ENCODE measurements at places on chromosomes 5 and 9. TPM values are rescaled to one million over a fixed set of nuclear protein-coding genes. Genes with fewer than 3 reads are reported as not detected.

GRCh38 chr5:88325868-88326267, 57.2 kb upstream of the TMEM161B start:
- DNase-seq = no peak

DNA sequence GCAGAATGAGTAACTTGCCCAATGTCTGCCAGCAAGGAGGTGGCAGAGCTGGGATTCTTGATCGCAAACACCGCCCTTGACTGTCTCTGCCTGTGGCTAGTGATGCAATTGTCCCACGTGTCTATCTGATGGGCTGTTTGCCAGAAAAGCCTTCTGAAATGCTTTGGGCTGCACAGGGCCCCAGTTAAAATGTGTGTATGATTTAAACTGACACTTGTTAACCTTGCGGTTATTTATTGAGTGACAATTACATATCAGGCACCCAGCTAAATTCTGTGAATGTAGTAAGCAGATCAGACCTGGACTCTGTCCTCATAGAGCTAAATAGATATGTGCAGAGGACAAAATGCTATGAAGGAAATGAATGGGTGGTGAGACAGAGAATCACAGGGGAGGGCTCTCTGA, 11.6 kb upstream of the IL12B start:
- peak; percentile 19 for DNase-seq

- DNase-seq = no peak
These were observed 45.0 kb upstream of the PHF2 start for GRCh38 chr9:93531374-93531773.

DNA sequence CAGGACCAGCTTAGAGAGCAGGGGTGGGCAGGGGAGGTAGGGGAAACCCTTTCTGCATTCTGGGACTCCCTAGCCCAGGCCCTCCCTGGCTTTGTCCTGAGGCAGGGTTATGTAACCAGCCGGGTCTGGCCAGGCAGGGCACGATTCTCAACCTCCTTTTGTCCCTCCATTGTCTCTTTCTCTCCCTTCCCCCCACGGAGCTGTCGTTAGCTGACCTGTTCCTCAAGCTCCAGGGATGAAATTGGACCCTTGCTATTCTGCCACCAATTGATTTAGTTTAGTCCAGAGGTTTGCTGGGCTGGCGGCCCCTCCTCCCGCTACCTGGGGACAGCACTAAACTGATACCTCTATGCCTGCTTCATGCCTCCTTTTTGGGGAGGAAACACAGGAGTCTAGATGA, 9.4 kb upstream of the NDST1 start:
- no peak for DNase-seq

- no peak for DNase-seq
These were observed 55.8 kb downstream of the PDCD1LG2 start for GRCh38 chr9:5566054-5566618.

DNA sequence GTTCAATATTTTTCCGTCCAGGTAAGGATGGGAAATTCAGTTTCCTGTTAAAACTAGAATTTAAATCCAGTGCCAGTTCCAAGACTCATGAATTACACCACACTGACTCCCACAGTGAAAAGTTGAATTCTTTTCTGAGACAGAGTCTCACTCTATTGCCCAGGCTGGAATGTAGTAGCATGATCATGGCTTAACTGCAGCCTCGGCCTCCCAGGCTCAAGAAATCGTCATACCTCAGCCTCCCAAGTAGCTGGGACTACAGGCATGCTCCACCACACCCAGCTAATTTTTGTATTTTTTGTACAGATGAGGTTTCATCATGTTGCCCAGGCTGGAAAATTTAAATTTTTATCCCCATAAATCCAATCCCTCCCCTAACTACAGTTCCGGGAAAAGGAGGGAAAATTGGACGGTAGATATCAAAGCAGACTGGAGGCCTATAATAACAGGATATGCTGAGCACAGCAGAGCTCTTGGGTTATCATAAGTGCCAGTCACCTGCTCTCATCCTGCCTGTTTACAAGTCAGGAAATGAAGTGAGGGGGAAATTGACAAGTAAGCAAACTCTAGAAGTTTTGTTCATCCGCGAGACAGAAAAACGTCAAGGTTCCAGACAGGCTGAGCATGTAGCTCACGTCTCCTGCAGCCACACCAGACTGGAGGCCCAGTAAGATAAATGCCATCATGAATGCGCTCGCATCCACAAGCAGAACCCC, 105.7 kb downstream of the UGCG start:
- no peak for DNase-seq

DNA sequence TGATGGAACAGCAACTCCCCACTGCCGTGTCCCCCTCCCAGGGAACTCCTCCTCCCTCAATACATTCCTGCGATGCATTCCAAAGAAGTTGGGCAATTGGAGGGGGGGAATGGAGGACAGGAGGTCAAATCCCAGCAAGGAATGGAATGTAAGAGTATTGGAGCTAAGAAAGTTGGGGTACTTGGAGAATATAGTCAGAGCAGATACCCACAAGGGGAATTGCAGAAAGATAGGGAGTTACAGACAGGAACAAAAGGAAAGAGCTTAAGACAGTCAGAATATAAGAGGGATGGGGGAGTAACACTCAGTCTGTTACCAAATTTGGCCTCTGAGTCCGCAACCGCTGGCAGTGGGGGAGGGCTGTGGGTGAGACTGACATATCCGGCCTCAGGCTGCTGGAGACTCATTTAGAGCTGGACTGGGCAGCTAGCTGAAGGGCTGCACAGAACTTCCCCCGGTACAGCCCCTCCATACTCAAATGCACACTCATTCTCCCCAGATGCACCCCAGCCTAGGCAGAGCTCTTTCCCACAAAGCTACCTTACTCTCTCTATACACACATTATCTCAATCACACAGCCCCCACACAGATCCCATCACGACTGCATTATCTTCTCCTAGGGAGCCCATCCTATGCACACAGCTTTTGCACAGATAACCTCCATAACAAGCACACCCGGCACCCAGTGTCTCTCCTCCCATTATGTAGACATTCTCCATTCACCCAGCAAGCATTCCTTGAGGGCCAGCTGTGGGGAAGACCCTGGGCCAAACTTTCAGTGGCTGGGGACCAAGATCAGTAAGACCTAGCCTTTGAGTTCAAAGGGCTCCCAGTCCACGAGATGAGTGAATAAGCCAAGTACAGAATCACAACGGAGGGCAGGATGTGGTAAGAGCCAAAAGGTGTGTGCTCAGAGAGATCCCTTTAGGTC, 3.7 kb downstream of the TLN1 start:
- no peak for DNase-seq

DNA sequence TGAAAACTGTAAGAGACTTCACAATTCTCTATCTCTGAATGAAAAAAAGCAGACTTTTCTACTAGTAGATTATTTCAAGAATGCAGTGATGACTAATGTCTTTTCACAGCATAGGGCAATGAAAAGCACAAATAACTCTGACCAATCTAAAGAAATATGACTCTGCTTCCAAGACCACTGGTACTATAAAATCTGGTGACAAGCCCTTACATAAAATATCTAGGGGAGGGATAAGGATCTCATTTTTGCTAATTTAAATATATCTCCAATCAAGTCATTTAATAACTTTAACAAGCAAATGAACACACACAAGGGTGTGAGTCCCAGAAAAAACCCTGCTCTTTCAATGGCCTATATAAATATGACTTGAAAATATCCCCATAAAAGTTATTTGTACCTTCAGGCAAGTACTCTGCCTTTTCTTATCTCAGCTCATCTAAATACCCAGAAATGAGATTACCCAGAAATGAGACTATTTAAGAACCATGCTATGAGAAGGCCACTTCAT, 105.2 kb downstream of the GNAQ start:
- DNase-seq = no peak

DNA sequence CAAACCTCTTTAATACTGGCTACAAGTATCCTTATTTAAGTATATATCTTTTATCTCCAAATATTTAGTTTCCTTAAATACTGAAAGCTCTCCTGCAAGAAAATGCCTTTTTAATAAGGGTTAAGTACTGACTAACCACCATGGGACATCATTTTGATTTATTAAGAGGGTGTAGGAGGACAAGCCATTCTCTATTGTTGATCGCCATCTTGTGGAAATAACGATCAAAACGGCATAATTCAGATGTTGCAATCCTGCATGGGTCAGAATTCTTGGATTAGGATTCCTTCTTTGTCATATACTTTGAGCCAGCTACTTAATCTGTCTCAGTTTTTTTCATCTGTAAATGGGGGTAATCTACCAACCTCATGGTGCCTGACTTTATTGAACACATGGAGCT, 28.7 kb upstream of the C5orf46 start:
- no peak for DNase-seq

DNA sequence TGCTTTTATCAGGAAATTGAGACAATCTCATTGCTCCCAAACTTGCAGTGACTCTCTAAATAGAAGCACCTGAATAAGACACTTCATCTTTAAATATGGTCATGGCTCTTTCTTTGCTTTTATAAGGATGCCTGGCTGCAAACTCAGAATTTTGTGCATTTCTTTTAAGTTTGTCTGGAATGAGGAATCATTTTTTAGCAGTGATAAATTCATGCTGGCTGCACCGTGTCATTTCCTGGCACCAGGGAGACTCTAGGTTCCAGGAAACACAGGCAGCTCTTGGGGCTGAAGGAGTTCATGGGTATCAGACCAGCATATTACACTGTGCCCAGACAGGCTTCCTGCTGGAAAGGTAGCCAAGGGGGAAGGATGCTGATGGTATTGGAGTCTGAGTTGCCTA, 109.9 kb downstream of the NUDT12 start:
- no peak for DNase-seq

DNA sequence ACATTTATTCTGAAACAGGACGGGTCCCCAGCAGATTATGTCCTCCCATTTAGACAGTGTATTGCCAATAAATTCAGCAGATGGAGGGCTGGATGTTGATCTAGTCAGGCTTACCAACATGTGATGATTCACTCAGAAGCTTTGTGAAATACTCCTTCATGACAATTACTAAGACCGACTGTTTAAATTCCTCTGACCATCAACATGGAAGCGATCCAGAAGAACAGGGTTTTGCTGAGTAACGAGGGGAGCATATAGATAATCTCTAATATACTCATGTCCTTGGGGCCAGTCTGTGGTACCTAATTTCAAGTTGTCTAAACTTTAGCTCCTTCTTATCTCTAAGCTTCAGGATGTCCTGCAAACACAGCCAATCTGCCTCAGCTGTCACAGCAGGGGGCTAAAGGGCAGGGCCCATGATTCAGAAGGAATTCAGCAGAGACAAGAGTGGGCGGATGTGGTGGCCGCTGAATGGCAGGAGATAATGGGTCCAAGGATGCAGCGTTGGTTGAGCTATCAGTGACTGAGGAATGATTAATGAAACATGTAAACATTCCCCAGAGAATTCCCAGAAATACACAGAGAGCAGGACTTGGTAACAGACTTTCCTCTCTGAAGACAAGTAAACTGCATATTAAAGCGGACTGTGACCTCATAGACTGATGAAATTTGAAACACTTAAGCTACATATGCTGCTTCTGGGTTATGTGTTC, 109.4 kb downstream of the ANKRD55 start:
- no peak for DNase-seq

- no peak for DNase-seq
These were observed 763 bp downstream of the TJP2 start for GRCh38 chr9:69174616-69175463.

- peak; percentile 36 for DNase-seq
These were observed at the start of gene COL23A1 for GRCh38 chr5:178590141-178590923. COL23A1 (minus strand) TSS chr5:178590393.

- no peak for DNase-seq
These were observed 19.8 kb downstream of the EXOSC2 start for GRCh38 chr9:130713286-130713960.

DNA sequence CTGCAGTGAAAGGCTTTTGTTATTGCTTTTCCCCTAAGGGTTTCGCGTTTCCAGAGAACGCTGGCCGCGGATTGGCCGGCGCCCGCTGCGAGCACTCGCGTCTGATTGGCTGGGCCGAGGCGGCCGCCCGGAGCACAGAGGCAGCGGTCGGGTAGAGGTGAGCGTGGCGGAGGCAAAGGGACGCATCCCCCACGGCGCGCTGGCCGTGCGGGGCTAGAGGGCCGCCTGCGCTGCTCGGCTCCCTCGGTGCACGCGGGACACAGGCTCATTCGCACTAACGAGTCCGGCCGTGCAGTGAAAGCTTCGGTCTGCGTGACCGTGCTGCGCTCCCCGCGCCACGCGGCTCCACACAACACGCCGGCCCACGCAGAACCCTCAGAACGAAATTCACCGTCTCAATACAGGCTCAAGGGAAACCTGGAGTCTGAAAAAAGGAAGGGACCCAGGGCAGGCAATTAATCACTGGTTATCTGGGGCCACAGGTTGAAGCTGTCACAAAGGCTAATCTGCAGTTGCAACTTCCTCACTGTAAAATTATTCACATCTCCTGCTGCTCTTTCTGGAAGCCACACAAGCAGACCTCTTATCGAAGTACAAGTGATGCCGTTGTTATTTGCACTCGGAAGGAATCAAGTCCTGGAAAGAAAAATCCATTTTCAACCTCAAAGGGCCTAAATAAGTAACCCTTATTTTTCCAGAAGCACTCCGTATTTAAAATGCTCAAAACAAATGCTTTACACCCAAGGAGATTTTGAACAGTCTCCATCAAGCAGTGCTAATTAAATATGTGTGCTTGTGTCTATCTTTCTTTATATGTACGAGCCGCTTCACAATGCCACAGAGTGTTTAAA, 94.6 kb downstream of the ZNF608 start:
- DNase-seq = peak; percentile 88

GRCh38 chr9:74463825-74464224, 33.3 kb upstream of the RORB start:
- DNase-seq = no peak

DNA sequence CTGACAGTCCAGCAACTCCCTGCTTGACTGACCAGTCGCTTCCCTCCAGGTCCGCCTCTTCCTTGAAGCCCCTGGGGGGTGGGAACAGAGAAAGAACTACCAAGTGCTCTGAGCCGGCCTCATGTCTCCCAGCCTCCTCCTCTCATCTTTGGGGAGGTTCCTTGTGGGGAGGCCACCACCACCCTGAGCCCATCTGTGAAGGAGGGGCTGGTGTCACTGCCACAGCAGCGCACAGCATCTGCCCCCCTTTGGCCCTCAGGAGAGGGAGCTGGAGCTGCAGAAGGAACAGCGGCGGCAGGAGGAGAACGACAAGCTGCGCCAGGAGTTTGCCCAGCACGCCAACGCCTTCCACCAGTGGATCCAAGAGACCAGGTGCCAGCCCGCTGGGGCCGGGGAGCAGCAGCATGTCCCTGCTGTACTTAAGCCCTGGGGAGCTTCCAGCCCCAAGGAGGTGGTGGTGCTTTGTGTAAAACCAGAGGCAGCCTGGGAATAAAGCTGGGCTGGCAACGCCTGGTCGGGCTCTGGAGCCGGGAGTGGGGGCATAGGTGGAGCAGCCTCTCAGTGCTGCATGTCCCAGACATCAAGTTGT, 29.4 kb downstream of the DYNC2I2 start:
- DNase-seq = no peak

GRCh38 chr5:90944116-90944515, 385.5 kb downstream of the ADGRV1 start:
- no peak for DNase-seq

The PCDHB5 gene
- polyA plus RNA-seq = 2.3 TPM

The IRX1 gene
- 3.4 TPM for polyA plus RNA-seq

The ACTBL2 gene
- polyA plus RNA-seq = not detected

The TAF11L5 gene
- polyA plus RNA-seq = not detected

The PRSS3 gene
- polyA plus RNA-seq = 1,801 TPM

The LRRC19 gene
- polyA plus RNA-seq = not detected

The CCDC171 gene
- 2.9 TPM for polyA plus RNA-seq

The UBTD2 gene
- polyA plus RNA-seq = 7.8 TPM

The STPG3 gene
- not detected for polyA plus RNA-seq

The BNC2 gene
- polyA plus RNA-seq = 0.28 TPM

Measured in pancreas (tissue), 10 donors.